GM12892 (cell line): ENCODE measurements at places on chromosomes 16 and 17.
A peak's percentile ranks its signal among the peaks of the same experiment; 100 is the strongest.

GRCh38 chr17:15456972-15457722, 10.3 kb downstream of the CDRT4 start:
- no peak for DNase-seq

- DNase-seq, result no peak
These were observed 27.9 kb downstream of the MYOCD start for GRCh38 chr17:12693640-12694039.

DNA sequence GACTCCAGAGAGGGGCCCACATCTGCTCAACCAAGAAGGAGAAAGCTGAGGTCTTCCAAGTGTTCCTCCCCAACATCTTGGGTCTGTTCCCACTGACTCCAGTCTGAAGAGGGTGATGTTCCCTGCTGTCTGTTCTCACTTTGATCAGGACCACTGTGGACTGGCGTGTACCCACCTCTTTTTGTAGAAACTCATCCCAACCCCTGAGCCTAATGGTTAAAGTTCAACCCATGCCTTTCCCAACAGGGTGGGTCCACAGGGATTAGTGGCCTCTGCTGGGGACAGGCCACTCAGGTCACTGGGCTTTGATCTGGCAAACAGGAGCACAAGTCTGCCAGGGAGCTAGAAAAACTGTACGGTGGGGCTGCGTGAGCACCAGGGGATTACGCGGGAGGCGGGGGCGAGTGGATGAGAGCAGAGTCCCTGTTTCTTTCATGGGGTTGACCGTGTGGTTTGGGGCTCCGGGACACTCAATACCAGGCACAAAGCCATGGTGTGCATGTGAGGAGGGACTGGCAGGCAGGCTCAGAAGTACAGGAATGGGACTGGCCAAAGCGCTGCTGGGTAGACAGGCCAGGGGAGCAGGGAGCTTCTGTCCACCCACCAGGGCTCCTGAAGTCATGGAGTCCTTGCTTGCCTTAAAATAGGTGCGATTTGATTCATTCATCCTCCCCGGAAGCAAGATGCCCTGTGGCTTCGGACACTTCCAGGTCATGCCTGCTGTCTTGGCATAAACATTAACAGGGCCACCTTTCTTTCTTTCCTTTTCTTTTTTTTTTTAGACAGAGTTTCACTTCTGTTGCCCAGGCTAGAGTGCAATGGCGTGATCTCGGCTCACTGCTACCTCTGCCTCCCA, at the start of gene CA5A:
Gene CA5A (minus strand): TSS at position 155 of the 856 bp plus-strand sequence. CDS start 79 bp downstream, at position 76.
- no peak for DNase-seq

DNA sequence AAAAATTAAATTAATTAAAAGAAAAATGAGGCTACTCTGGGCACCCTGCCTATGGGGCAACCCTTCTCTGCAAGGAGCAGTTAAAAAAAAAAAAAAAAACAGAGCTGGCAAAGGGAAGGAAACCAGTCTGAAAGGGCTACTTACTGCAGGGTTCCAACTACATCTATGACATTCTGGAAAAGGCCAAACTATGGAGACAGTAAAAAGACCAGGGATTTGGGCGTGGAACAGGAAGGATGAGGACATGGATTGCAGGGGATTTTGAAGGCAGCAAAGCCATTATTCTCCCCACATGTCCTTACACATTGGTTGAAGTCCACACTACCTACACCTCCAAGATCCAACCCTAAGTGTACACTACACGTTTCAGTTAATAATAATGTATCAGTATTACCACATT, 4.6 kb downstream of the RPH3AL start:
- no peak for DNase-seq

DNA sequence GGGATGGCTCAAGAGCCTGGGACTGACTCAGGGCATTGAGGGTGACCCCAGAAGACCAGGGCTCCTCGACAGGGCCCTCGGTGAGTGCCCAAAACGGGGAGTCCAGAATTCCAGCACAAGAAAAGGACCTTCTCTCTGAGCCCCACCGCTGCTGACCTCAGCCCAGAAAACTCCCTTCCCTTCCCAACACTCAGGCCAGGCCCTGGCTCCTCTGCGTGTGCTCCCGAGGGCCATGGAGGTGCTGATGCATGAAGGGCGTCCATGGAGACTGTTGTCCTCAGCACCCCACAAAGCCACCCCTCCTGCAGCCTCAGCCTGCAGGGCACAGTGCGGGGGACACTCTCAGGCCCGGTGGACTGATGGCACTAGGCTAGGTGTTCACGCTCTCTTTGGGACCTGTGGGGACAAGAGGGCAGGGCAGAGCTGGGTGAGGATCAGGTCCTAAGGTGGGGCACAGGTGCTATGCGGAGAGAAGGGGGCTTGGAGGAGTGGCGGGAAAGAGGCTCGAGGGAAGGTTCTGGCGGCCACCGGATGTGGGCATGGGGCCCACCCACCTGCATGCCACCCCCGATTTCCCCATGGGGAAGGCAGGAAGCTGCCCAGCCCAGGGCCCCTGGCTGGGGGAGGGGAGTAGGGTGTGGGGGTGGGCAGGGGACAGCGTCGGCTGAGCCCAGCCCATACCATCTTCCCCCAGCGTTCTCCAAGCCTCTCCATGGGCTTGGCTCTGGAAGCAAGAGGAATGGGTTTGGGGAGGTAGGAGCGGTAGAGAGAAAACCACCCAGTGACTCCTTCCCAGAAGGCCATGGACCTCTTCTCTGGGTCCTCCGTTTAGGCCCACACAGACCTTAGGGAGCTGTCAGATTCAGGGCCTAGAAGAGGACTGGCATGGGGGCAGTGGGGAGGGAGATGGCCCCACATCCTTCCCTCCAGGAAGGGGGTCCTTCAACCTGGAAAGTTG, 4.5 kb upstream of the TSPOAP1 start:
- DNase-seq, result peak; percentile 29

- DNase-seq, result no peak
These were observed 63.6 kb downstream of the SCNN1B start for GRCh38 chr16:23365602-23366240.

GRCh38 chr17:34386697-34387550, 23.9 kb upstream of the CCL1 start:
- DNase-seq, result no peak

DNA sequence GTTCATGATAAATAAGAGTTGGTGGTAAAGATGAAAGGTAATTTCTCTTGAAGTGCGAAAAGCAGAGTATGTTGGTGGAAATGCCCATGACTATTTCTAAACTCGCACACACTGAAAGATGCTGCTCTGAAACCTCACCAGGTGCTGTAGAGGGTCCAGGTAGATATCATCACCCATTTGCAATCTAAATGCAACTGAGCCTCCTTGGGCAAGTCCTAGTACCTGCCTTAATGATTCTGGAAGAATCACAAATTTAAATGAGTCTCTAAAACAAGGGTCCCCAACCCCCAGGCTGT, 5.9 kb upstream of the MMD start:
- DNase-seq, result no peak

DNA sequence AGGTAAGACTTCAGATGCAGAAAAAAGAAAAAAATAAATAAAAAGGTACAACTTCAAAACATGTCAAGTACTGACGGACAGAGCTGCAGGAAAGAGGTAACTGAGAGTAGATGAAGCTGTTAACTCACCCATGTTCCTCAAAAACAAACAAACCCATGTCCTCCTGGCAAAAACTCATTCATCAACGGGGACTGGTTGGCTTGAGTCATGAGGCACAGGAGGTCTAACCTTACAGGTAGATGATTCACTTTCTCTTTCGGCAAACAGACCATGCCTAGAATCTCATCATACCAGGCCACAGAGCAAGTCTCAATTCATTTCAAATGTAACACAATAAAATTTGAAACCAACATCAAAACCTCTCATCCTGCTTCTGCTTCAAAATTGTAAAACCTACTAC, 12.3 kb upstream of the FASN start:
- DNase-seq, result no peak

- DNase-seq, result no peak
These were observed 13.1 kb upstream of the ABCC3 start for GRCh38 chr17:50621574-50622031.

GRCh38 chr17:51683291-51683690, 422.9 kb downstream of the UTP18 start:
- no peak for DNase-seq

DNA sequence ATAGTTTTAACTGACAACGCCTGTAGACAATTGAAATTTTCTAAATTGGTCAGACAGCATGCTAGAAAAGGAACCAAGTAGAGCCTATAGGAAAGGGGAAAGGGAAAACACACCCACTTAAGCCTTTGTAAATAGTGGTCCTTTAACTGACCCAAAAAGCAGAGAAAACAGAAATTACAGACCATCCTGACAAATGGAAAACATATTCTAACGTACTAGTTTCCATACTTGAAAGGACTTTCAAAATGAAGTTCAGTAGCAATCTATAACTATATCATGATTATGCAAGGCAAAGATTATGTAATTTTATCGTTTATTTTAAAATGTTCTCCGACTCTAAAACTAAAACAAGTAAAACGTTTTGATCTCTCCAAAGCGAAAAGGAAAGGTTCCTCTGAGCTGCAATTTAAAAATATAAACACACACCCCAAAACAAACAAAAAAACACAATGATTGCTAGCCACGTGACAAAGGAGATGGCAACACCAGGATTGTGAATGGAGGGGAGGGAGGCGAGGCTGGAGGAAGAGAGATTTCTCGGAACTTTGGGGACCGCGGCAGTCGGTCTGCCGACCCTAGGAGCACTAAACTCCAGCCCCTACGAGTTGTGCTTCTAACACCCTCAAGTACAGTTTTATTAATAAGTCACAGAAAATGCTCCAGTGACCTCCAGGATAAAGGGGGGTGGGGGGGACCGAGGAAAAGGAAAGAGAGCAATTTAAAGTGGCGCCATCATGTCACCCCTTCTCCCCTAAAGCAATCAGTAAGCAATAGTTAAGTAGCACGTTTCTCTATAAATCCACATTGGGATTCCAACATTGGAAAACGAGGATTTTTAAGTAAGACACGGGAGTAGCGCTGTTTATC, 1.7 kb downstream of the KANSL1 start:
- DNase-seq, result peak; percentile 26

DNA sequence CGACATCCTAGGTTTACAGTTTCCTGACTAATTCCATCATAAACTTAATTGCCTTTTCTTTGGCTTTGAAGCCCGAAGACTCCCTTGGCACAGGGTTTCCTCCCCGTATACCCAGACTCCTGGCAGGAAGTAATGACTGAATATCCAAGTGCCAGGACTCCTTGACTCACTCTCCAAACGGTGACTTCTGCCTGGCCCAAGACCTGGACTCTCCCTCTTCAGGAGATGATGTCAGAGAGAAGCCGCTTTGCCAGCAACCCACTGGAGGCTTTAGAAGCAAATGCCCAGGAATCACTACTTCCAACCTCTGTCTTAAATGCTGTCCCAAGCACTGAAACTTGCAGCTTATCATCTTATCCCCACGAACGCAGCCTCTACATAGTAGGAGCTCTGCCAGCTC, 146.5 kb downstream of the RGS9 start:
- no peak for DNase-seq

DNA sequence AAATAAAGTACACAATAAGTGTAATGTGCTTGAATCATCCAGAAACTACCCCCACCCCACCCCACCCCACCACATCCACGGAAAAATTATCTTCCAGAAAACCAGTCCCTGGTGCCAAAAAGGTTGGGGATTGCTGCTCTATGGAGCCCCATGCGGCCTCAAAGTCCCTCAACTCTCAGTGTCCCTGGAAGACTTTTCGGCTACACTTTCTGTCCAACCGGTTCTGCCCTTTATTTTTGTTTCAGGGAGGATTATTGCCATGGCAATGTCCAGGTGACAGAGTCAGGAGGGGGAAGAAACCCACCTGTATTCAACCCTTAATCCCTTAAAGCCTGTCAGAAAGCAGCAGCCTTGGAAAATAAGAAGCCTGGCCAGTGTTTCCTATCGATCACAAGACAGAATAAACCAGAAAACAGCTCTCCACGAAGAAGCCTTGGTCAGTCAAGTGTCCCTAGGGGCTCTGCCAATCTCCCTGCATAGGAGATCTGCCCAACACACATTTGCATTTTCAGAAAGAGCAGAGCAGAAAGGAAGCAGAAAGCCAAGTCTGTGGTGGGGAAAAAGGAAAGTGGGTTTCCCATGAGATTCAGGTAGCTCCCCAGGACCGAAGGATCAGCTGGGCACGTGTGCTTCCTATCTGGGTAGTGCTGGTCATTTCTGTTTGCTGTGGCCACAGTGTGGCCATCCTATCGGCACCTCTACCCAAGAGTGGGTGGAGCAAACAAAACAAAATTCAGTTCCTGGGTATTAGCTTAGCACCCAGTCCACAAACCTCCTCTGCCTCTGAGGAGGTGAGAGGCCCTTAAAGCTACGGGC, 342.7 kb downstream of the SOX9 start:
- no peak for DNase-seq

DNA sequence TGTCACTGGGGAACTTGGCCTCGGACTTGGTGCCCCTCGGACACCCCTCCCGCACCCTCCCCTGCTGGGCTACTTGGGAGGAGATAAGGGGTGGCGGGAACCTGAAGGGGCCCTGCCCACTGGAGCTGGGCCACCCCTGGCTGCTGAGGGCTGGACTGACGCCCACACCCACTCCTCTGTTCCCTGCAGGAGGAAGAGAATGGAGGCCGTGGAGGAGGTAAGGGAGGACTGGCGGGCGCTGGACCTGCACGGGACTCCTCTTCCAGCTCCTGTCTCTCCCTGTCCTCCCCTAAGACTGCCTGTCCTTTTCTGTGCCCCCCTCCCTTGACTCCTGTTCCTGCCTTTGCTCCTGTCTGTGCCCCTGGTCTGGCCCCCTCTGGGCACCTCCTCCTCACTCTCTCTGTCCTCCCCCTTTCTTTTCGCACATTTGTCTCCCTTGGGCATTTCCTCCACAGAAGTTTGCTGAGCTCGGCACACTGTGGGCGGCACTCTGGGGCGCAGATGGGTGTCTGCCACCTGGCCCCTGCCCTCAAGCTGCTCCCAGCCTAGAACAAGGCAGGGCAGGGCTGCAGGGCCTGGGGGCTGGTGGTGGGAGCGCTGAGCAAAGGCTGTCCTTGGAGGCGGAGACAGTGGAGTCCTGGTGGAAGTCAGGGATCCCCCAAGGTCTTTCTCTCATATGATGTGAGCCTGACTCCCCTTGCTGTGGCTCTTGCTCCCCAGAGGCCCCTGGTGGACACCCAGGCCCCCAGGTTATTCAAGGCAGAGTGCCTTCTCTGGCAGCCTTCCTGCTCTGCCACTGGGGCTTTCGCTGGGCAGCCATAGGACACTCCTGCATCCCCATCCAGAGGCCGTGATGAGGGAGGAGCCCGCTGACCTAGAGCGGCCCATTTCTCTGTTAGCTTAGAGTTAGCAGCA, 32.7 kb downstream of the ARHGAP23 start:
- DNase-seq, result no peak
